ENCODE measurements at places on chromosomes 16 and 17.

DNA sequence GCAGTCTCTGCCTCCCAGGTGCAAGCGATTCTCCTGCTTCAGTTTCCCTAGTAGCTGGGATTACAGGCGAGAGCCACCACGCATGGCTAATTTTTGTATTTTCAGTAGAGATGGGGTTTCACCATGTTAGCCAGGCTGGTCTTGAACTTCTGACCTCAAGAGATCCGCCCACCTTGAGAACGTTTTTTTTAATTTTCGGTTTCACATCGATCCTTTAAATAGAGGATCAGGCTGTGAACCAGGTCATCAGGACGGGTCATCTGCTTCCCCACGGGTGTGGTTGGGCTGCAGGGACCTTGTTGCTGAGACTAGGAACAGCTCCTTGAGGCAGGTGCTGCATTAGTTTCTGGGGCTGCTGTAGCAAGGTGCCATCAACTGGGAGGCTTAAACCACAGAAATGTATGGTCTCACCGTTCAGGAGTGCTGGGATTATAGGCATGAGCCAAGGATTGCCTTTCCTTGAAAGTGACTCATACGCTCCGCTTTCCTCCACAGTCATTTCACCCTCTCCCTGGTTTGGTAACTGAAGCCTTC is 7.9 kb upstream of the NAGPA start:
- DNase-seq, result no peak

DNA sequence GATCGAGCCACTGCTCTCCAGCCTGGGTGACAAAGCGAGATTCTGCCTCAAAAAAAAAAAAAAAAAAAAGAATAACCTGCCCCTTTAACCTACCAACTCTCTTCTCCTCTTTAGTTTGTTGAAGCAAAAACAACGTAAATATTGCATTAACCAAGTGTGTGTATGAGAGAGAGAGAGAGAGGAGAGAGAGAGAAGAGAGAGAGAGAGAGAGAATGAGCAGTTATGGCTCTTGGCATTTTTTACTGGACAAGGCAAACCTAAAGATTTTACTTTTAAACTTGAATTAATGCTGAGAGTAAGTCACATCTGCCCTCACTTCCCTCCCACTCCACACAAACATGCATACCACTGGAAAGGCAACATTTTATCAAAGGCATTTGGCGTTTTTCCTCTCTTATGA is 3.0 kb upstream of the SLFN5 start:
- no peak for DNase-seq

DNA sequence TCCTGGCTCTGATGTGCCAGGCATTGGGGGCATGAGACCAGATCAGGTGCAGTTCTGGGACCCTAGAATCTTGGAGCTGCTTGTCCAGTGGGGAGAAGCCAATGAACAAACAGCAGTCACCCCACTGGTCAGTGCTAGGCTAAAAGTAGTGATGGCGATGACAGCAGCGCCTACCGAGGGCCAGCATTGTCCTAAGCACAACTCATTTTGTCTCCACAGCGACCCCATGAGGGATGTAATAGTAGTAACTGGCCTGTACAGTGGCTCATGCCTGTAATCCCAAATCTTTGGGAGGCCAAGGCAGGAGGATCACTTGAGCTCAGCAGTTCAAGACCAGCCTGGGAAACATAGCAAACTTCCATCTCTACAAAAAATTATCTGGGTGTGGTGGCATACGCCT is 6.2 kb downstream of the SMCR8 start:
- DNase-seq, result peak; percentile 32

GRCh38 chr17:28042721-28043291 is 329 bp downstream of the NLK start:
- no peak for DNase-seq

DNA sequence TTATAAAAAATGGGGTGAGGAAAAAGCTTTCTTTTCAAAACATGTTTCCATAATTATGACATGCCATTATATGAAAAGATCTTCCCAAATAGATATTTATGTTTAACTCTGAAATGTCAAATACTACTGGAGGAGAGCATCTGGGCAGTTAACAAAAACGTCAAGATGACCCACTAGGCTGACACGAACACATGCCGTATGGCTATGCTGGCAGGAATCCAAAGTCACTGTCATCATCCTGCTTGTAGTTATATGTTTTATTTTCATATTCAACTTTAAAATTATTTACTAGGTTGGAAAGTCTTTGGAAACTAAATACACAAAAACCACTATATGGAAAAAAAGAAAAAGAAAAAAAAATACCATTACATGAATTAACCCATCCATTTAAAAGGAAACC is 27.3 kb downstream of the ANKFY1 start:
- no peak for DNase-seq

DNA sequence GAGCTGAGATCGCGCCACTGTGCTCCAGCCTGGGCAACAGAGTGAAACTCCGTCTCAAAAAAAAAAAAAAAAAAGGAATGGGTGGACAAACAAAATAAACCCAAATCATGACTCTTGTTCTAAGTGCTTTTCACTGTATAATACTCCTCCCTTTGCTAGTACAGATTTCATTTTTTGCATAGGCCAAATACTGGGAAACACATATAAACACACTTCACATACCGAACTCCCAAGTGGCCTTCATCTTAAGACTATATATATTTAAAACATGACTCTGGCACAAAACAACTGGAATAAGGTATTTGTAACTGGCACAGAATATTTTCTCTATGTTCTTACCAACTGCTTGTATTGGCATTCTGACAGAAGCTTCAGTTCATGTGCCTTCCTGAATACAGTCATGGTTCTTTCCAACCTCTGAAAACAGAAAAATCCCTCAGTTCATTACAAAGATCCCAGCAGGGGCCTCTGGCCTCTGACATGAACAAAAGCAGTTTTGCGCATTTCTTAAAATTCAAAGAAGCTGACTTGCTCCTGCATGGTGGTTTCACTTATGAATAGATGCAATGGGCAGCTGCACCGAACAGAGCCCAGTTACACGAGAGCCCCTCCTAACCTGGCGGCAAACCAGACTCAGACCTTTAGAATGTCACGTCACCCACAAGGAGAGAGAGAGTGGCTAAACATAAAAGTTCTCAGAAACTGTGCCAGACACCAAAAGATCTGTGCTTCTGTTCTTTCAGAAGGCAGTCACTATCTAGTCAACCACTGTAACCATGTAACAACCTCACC is 19.1 kb upstream of the COPRS start:
- DNase-seq, result no peak

DNA sequence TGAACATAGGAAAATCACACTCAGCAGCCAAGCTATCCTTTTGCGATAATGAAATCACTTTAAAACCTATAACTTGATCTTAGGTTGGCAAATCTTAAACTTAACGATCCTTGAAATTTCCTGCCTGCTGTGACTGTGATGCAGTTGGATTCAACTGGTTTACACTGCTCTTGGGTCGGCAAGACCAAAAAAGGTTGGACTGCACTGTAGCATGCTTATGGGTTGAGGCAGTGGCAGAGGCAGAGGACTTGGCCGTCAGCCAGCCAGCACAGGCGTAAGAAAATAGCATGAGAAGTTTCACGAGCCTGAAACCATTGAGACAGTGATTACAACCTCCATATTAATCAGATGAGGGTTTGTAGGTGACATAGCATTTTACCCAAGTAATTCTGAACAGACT is 21.4 kb downstream of the WSB1 start:
- DNase-seq, result peak; percentile 80

DNA sequence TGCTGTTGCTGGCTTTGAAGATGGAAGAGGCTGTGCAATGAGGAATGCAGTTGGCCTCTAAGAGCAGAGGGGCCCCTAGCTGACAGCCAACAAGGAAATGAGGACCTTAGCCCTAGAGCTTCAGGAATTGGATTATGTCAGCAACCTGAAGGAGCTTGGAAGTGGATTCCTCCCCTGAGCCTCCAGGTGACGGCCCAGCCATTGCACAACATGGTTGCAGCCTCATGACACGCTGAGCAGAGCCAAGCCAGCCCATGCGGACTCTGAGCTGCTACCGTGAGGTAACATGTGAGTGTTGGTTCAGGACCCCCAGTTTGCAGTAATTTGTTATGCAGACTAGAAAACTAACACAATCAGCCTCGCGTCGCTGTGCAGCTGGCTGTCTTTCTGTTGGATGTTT is 20.2 kb downstream of the CCDC42 start:
- no peak for DNase-seq

GRCh38 chr17:71057938-71058337 is 888.6 kb downstream of the KCNJ2 start:
- no peak for DNase-seq

GRCh38 chr16:68644715-68645493 is at the start of gene CDH3:
TSS of gene CDH3 (plus strand) at chr16:68645310. CDS start at chr16:68645380, 70 bp downstream.
- peak; percentile 51 for DNase-seq

GRCh38 chr16:67190448-67191399 is 788 bp upstream of the EXOC3L1 start:
- no peak for DNase-seq

DNA sequence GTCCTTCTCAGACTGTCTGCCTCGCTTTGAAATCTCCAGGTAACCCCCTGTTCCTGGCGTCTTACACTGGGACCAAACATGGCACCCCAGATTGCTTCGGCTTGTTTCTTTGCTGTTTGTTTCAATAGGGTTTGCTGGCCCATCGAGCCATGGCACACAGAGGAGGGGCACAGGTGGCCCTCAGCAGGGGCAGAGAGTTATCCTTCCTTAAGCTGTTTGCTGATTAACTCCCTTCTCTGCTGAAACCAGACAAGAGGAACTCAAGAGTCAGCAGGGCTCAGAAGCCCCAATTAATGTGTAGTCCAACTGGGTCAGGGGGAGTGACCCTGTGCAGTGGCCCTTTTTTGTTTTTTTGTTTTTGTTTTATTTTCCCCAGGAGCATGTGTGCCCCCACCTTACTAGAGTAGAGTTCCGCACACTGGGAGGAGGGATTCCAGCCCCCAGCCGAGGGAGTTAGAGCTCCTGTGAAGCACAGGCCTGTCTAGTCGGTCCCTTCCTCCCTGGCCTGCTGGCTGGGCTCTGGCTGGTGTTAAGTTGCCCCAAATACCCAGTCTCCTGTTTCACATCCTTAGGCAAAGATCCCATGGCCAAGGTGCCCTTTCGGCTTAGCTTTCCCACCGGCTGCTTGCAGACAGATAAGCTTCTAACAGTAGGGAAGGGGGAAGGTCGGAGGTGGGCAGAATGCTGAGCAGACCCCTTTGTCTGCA is 39.3 kb downstream of the YPEL2 start:
- DNase-seq, result no peak

GRCh38 chr16:48536614-48537200 is 73.3 kb downstream of the N4BP1 start:
- DNase-seq, result peak; percentile 33

DNA sequence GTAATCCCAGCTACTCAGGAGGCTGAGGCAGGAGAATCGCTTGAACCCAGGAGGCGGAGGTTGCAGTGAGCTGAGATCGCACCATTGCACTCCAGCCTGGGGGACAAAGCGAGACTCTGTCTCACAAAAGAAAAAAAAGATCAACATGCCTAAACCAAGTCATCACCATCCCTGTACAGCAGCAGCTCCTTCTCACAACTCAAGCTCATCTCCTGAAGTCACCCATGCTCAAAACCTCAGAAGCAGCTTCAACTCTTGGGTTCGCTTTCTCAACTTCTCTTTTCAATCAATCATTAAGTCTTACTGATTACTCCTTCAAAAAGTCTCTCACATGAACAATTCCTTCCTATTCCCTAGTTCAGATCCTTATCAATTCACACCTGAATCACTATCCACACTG is 31.3 kb downstream of the PHLPP2 start:
- no peak for DNase-seq

DNA sequence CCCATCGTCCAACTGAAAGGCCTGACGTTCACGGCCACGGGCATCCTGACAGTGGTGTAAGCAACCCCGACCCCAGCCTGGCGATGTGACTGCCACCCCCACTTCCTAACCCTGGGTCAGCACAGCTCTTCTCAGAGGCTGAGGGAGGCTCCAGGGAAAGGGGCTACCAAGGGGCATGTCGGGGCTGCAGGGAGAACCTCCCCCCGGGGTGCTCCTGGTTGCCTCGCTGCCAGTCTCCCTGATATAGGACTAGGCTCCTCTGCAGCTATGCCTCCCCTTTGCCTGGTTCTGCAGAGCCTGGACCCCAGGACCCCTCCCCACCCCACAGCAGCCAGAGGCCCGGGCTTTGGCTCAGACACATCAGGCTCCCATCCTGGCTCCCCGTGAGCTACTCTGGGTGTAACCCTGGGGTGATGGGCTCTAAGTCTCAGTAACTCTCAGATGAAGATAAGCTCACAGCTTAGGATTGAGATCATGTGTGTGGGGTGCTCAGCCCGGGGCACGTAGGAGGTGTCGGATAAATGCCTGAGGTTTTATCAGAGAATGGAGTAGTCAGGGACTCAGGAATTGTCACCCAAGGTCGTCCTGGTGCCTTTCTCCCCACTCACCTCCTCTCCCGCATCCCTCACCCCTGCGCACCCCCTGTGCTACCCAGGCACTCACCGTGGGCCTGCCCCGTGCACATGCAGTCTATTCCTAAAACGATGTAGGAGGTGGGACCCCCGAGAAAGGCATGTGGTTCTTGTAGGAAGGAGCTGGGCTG is 10.6 kb downstream of the ITGAD start:
- DNase-seq, result no peak
